ENCODE measurements at places on chromosomes 4 and X.
A peak's percentile ranks its signal among the peaks of the same experiment; 100 is the strongest.

DNA sequence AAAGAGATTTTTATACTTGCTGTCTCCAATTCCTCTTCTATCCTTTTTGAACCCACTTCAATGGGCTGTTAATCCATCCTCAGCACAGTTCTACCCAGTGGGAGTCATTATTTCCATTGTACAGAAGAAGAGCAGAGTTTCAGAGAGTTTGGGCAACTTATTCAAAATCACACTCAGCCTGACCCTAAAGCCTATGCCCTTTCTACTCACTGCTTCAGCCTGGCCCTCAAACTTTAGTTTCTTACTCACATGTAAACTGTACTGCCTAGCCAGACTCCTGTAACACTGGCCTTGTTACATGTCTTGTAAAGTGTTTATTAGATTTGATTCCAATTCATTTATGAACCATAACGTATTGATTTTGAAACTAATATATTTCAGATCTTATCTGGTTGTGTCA is 25.1 kb upstream of the USO1 start:
- DNase-seq = no peak

- DNase-seq = no peak
Measured at GRCh38 chrX:15188039-15188438, 81.8 kb downstream of the ASB9 start.

DNA sequence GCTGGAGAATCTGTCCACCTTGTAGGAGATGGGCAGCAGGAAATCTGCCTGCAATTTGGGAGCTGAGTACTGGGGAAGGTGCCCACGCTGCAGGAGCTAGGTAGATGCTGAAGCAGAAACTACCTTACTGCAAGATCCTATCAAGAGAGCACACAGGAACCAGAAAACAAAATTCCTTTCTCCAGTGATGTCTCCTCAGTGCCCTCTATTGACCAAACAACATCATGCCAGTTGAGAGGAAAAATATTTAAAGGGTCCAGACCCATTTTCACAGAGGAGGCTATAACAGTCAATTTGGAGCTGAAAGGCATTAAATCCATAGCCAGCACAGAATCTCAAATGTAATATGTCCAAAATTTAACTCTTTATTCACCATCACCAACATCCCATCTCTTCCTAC is 406.8 kb downstream of the SLITRK2 start:
- DNase-seq = no peak

DNA sequence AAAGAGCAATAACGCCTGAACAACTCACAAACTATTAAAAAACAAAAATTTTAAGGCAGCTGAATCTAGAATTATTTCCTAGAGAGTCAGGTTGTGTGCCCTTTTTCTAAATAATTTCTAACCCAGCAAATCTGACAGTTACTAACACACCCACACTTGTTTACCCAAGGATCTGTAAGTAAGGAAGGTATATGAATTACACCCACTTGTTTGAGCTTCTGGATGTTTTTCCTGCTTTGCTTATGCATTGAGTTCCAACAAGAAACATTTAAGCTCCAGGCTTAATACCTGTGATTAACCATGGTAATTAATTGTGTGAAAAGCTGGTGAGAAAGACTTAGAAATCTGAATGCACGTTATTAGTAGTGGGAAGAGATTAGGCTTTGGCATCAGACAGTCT is 1.5 kb downstream of the NIPAL1 start:
- no peak for DNase-seq

- no peak for DNase-seq
Measured at GRCh38 chr4:35900286-35901243, 343.7 kb downstream of the ARAP2 start.

DNA sequence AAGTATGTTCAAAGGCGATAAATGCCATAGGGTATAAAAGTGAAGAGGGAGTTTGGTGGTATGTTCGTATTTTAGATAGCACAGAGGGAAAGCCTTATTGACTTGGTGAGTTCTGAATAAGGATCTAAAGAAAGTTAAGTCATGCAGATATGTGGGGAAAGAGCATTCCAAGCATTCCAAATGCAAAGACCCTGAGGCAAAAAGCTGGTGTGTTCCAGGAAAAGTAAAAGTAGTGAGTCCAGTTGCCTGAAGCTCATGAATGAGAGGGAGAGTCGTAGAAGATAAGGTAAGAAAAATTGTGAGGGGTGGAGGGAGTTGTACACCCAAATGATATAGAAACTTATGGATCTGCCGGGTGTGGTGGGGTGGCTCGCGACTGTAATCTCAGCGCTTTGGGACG is 426.7 kb downstream of the RPA4 start:
- no peak for DNase-seq

DNA sequence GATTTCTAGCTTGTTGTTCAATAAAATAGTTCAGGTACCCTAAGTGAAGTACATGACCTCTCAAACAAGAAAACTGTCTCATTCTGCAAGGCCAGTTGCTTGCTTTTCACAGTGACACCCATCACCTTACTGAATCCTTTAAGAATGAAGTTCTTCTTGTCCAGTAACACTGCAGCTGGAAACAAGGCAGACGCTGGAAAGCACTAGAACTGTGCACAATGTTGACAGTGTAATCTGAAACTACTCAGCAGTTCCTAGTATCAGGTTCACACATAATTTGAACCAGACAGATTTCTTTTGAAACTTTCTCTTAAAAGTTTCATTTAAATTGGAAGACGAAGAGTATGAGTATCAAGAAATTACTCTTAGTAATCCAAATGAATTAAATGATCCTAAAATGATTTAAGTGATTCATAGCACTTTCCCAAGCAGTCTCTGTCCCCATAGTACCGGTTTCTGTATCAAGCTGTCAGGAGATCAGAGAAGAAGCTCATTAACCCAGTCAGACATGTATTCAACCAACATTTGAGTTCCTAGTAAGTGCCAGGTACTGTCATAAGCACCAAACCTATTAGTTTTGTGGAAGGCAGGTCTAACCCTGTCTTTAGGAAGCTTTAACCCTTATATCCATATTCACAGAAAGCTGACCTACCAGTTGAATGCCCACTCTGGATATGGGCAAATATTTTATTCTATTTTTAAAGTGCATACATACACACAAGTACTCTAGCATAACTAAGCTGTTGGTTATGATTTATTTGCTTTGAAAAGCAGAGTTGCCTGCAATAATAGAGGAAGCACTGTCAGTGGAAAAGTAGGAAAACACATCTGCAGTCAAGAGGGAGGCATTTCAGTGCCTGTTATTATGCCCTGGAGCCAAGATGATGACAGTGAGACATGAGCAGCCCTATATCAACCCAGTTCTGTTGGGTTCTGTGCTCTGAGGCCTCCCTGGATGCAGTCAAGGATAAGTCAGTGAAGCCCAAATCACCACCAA is 63.6 kb downstream of the PALLD start:
- no peak for DNase-seq

GRCh38 chr4:72564184-72564583 is 4.8 kb downstream of the ADAMTS3 start:
- no peak for DNase-seq

DNA sequence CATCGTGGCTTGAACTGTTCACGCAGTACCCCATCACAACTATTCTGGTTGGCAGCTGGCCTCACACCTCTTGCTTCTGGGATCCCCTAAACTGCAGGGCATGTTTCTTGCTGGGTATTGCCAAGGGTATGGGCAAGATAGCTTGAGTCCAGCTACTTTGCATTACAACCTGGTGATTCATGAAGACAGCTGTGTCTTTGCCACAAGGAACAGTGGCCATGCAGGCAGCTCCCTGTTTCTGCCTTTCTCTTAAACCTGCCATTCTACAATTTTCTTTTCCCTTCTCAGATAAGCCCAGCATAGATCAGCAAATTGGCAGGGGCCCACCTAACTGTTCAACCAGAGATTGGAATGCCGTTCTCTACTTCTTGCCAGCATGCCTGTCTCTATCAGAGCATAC is 42.8 kb downstream of the TENM3 start:
- no peak for DNase-seq

- DNase-seq = no peak
Measured at GRCh38 chr4:184396570-184397515, 77.5 kb downstream of the IRF2 start.

GRCh38 chr4:139715746-139716391 is 50.2 kb downstream of the MGST2 start:
- DNase-seq = no peak

DNA sequence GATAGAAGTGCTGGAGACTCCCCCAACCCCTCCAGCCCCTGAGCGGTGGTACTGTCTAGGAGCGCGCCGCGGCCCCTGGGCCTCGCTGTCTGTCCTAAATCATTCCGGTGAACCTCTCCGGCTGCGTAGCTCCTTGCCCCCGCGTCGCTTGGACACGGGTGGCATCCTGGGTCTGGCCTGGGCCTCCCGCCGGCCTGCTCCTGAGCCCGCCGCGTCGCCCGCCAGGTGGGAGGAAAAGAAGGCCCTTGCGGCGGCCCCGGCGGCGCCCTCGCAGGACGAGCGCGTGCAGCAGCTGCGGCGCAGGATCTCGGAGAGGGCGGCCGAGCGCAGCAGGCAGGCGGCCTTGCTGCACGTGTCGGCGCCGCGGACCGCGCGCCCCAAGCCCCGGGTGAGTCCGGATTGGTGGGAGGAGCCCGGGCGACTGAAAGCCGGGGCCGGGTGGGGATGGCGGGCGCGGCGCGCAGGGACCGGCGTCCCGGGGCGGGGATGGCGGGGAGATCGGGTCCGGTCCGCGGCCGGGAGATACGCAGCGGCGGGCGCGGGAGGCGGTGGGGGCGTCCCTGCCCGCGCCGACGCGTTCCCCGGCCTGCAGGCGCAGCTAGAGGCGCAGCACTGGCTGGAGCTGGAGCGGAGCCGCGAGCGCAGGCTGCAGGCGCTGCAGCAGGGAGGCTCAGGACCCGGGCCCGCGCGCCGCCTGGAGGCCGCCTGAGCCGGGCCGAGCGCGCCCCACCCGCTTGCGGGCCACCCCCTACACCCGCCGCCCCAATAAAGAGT is 6.5 kb upstream of the RNF4 start:
- DNase-seq = peak; percentile 84

GRCh38 chr4:104625706-104626105 is 131.0 kb upstream of the CXXC4 start:
- no peak for DNase-seq
